ENCODE measurements at places on chromosomes 16 and 17.

- no peak for DNase-seq
Measured at GRCh38 chr17:74467221-74467951, 952 bp downstream of the CD300A start.

DNA sequence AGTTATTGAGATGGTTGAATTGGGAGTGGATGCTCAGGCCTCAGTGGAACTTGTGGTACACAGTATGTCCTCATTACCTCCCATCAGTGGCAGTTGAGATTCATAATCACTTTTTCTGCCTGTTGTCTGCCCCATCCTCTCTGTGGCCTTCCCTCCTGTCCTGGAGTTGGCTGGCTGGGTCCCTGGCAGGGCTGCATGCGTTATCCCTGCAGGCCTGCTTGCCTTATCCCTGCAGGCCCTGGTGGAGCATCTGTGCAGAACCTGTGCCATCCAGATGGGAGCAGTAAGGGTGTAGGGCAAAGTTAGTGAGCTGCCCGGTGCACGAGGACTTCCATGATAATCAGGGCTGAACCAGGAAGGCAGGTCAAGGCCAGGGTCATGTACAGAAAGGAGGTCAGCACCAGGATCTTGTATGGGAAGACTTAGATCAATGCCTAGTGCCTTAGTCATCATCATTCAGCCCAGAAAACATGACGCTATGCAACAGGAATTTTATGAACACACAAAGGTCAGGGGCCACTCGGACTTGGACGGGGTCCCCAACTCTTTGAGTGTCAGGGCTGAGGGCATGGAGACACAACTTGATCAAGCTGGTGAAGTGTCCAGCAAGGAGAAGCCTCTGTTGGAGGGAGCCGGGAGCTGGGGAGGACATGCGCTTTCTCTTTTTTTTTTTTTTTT, 47.2 kb downstream of the ABCC1 start:
- DNase-seq, result peak; percentile 76

DNA sequence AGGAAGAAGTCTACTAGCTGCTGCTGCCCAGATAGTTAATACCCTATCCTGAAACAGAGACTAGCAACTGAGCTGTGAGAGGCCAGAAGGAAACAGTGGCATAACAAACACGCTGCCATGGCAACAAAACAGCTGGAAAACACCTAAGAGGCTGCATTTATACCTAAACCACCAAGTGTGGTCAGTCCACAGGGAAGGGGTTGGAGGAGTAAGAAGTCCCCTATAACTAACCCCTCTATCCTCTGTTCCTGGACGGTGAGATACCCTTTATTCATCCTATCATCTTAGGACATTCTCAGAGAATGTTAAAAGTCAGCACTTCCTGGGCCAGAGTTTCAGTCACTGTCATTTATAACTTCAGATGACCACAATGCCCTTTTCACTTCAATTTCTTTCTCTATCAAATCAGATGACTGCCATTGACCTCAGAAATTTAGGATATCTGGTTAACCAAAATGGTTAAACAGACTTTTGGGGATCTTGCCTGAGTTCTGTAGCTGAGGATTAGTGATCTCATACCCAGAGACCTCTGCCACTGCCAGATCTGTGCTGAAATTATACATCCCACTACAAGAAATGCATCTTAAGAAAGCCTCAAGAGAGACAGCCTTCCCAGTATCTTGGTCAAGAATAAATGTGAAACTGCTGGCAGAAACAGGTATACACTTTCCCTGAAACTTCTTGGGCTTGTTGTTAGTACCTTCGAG, 36.2 kb downstream of the STH start:
- DNase-seq, result no peak

DNA sequence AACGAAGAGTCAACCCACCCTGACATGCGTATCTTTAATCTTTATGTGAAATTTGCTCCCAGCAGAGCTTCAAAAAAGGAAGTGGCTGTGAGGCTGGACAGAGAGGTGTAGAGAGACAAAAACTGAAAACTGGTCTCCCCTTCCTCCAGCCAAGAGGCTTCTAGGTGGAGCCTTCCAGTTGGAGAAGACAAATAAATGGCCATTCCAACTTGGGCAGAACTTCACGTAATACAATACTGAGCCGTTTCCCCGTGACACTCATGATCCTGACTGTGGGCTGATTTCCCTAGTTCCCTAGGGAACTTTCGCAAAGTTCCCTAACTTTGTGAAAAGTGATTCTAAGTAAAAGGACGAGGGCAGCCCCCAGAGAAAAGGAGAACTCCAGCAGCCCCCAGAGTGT, 78.8 kb downstream of the ZFHX3 start:
- no peak for DNase-seq

GRCh38 chr17:4519361-4519788, 20.7 kb downstream of the SPNS2 start:
- no peak for DNase-seq

- DNase-seq, result no peak
Measured at GRCh38 chr16:85360323-85361277, 248.3 kb upstream of the CIBAR2 start.

DNA sequence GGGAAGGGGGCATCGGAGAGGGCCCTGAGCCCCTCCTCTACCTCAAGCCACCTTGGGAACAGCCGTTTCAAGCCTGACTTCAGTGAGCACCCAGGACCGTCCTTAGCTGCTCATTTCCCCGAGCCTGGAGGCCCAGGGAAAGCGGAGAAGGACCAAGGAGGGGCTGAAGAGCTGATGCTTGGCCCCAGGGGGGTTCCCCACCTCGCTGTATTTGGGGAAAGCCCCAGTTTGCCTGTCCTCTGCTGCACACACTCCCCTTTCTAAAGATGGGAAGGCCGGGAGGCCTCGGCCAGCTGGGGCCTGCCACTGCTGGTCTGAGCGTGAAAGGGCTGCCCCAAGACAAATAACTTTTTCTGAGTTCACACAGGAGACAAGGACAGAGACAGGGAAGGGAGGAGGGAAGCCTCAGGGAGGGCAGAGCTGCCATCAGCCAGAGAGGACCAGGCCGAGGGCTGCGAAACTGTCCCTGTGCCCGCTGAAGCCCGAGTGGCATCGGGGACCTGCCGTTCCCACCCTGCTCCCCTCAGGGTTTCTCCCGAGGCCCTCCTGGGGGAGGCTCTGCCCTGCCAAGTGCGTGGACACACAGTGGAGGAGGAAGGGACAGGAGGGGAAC, 11.6 kb downstream of the ZACN start:
- no peak for DNase-seq

- DNase-seq, result no peak
Measured at GRCh38 chr17:73309727-73310596, 1.8 kb downstream of the CDC42EP4 start.

- no peak for DNase-seq
Measured at GRCh38 chr16:999677-1000076, 18.1 kb downstream of the SOX8 start.

DNA sequence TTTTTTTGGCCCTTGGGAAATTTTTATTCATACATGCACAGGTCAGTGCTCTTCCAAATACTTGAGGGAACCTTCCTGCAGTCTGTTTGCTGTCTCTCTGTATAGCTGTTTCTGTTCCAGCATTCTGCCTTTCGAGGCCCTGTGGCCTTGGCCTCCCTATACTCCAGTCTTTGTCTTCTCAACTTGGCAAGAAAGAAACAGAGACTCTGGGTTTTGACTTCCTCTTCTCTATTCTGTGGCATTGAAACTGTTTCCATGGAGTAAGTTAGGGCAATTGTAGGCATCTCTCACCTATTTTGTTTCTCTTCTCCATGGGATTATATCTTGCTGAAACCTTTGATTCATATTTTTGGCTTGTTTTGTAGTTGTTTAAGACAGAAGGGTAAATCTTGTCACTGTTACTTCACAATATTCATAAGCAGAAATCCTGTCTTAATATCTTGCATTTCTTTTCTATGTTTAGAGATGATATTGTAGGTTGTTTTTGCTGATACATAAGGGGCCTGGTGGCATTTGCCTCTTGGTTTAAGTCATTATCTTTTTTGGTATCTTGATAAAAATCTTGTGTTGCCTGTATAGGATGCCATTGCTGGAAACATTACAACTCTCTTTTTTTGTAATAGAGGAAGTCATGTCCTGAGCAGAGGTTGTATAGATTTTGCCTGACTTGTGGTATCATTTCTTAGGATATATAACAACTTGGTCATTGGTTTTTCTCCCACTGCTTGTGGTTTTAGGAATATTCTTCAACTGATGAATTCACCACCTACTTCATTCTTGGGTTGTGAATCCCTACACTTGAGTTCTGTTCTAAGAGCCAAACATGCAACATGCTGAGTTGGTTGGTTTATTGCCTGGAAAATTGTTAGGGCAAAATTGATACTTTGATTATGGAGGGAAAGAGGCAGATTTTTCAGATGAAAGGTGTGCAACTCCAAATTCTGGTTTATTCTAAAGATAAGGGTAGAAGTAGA, 168.6 kb downstream of the FTO start:
- DNase-seq, result peak; percentile 82

All from fibroblast of skin of back (primary cell).